Hepatocyte (in vitro differentiated cells): ENCODE measurements at places on chromosomes 4 and X. TPM values are rescaled to one million over a fixed set of nuclear protein-coding genes. Genes with fewer than 3 reads are reported as not detected.

GAGE13 gene
- polyA plus RNA-seq, result not detected in 2 replicates

CISD2 gene
- polyA plus RNA-seq, result 70.6 and 76.7 TPM in 2 replicates

ARX gene
- polyA plus RNA-seq, result 0.11 and 0.29 TPM in 2 replicates

TEX13C gene
- not detected in 2 replicates for polyA plus RNA-seq

CDX4 gene
- polyA plus RNA-seq, result not detected in 2 replicates

CXCL6 gene
- polyA plus RNA-seq, result 3.7 and 4.4 TPM in 2 replicates

GLRA3 gene
- polyA plus RNA-seq, result not detected in 2 replicates

SLC9B1 gene
- not detected in 2 replicates for polyA plus RNA-seq

AADAT gene
- polyA plus RNA-seq, result 10.8 and 11.1 TPM in 2 replicates
